ENCODE measurements at places on chromosomes 1 and 21.

- no peak overlapping the region for H3K4me3 ChIP-seq
- H3K27me3 ChIP-seq, result no peaks in the 10 kb centered on the region
- no peak overlapping the region for H3K27ac ChIP-seq
- no peaks in the 10 kb centered on the region for H3K4me1 ChIP-seq
- DNase-seq, result no peak
- peaks cover 6% of the 10 kb centered on the region for H3K36me3 ChIP-seq
Observed at GRCh38 chr1:198574325-198574724, 33.8 kb upstream of the ATP6V1G3 start.

GRCh38 chr1:24119489-24119858, 7.5 kb upstream of the MYOM3 start:
- no peak overlapping the region for H3K27ac ChIP-seq
- H3K36me3 ChIP-seq, result no peaks in the 10 kb centered on the region
- H3K4me1 ChIP-seq, result no peaks in the 10 kb centered on the region
- peak; percentile 16 for DNase-seq
- no peak overlapping the region for H3K4me3 ChIP-seq

GRCh38 chr1:230753191-230753585, 6.0 kb downstream of the CAPN9 start:
- H3K4me3 ChIP-seq, result no peak overlapping the region
- H3K27ac ChIP-seq, result no peak overlapping the region
- peaks cover 3% of the 10 kb centered on the region for H3K27me3 ChIP-seq

DNA sequence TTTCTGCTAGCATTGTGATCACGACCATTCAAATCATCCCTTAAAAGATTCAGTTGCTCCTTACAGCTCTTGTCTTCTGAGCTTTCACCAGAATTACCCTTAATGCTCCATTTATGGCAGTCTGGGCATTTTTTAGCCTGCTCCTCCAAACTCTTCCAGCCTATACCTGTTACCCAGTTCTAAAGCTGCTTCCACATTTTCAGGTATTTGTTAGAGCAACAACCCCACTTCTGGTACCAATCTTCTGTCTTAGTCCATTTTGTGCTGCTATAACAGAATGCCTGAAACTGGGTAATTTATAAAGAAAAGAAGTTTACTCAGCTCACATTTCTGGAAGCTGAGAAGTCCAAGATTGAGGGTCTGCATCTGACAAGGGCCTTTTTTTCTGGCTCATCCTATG, 17.2 kb downstream of the MYBPH start:
- H3K36me3 ChIP-seq, result no peaks in the 10 kb centered on the region
- H3K4me1 ChIP-seq, result no peaks in the 10 kb centered on the region
- H3K4me3 ChIP-seq, result no peak overlapping the region
- H3K27me3 ChIP-seq, result peaks cover 44% of the 10 kb centered on the region
- DNase-seq, result no peak
- H3K27ac ChIP-seq, result no peak overlapping the region

DNA sequence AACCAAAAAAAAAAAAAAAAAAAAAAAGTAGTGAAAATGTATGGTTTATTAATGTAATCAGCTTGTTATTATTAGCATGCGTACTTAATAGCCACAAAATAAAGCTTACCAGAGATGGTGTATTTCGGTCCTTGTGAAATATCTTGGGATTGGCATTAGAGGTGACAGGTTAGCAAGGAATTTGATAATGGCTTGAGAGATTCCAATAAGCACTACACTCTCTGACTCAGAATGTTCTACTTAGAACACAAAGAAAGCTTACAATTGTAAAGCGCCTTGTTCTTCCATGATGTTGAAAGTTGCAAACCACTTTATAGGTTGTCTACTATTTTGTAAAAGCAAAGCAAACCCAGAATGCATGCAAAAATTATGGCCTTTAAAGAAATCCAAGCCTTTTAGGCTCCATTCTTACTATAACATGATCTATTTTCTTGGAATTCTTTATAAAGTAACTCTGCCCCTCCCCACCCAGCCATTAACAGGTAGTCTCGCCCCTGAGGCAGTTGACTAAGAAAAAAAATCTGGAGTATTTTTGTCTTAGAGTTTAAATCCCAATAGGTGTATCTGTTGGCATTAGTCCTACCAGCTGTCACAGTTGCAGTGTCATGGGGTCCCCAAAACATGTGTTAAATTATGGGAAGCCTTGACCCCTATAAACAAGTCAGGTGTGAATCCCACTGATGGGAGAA, 129.2 kb downstream of the DHRS3 start:
- no peaks in the 10 kb centered on the region for H3K27me3 ChIP-seq
- DNase-seq, result no peak
- H3K4me1 ChIP-seq, result peaks cover 4% of the 10 kb centered on the region
- H3K27ac ChIP-seq, result no peak overlapping the region
- H3K36me3 ChIP-seq, result peaks cover 41% of the 10 kb centered on the region

- no peak overlapping the region for H3K4me3 ChIP-seq
- no peak for DNase-seq
- H3K4me1 ChIP-seq, result no peaks in the 10 kb centered on the region
- H3K36me3 ChIP-seq, result no peaks in the 10 kb centered on the region
Observed at GRCh38 chr21:36718951-36719501, 20.1 kb downstream of the SIM2 start.

DNA sequence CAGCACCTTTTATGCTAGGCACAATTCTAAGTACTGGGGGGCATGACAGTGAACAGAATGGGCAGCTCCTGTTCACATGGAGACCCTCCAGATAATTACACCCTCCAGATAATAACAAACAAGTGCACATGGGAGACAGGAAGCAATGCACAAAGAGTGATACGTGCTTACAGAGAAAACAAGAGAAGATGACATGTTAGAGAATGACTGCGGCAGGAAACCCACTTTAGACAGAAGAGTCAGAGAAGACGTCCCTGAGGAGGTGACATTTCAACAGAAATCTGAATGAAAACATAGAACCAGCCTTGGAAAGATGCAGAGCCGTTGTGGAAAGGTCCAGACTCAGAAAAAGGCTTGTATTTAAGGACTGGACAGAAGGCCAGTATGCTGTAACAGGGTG, 54.7 kb upstream of the ARTN start:
- H3K4me1 ChIP-seq, result no peaks in the 10 kb centered on the region
- no peak overlapping the region for H3K27ac ChIP-seq
- H3K4me3 ChIP-seq, result no peak overlapping the region
- no peaks in the 10 kb centered on the region for H3K27me3 ChIP-seq

DNA sequence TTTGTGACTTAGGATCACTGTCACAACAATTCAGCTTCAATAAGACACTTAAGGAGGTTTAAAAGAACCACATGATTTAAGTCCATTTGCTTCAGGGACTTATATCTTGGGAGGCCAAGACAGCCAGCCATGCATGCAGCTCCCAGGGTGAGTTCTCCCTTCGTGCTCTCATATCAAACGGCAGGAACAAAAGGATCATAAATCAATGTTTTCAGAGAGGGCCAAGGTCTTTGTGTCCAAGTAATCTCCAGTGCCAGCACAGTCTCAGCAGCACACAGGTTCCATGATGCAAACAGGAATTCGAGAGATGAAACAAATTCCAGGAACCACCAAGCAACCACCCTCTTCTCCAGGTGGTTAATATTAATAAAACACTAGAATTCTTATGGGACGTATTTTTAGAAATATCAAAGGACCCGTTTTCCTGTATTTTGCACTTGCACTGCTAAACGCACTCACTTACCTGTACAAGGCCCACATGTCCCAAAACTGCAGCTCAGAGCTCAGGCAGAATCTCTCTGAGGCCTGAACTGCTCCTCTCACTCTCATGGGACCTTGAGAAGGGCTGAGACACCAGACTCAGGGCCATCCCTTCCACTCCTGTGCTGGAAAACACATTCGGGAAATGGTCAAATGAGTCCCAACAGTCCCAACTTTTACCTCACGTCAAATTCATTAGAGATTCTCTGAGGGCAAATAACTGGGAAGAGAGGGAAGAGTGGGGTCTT, 100.0 kb upstream of the RAB4A start:
- no peaks in the 10 kb centered on the region for H3K36me3 ChIP-seq
- no peak overlapping the region for H3K4me3 ChIP-seq
- DNase-seq, result no peak
- no peak overlapping the region for H3K27ac ChIP-seq
- H3K4me1 ChIP-seq, result no peaks in the 10 kb centered on the region
- H3K27me3 ChIP-seq, result peaks cover 23% of the 10 kb centered on the region

- peaks cover 2% of the 10 kb centered on the region for H3K4me1 ChIP-seq
- no peak for DNase-seq
- H3K36me3 ChIP-seq, result no peaks in the 10 kb centered on the region
- no peak overlapping the region for H3K4me3 ChIP-seq
Observed at GRCh38 chr1:232250838-232251237, 379.1 kb downstream of the SIPA1L2 start.

- H3K36me3 ChIP-seq, result no peaks in the 10 kb centered on the region
- H3K4me3 ChIP-seq, result no peak overlapping the region
- DNase-seq, result no peak
- peaks cover 33% of the 10 kb centered on the region for H3K4me1 ChIP-seq
- peaks cover 6% of the 10 kb centered on the region for H3K27me3 ChIP-seq
Observed at GRCh38 chr1:88658419-88658818, 25.7 kb upstream of the PKN2 start.

GRCh38 chr21:36914244-36915013, 52.0 kb downstream of the HLCS start:
- no peaks in the 10 kb centered on the region for H3K36me3 ChIP-seq
- H3K27ac ChIP-seq, result no peak overlapping the region
- H3K4me3 ChIP-seq, result no peak overlapping the region
- peaks cover 9% of the 10 kb centered on the region for H3K4me1 ChIP-seq
- no peaks in the 10 kb centered on the region for H3K27me3 ChIP-seq

- H3K4me1 ChIP-seq, result no peaks in the 10 kb centered on the region
- peaks cover 21% of the 10 kb centered on the region for H3K27me3 ChIP-seq
- H3K27ac ChIP-seq, result no peak overlapping the region
- no peaks in the 10 kb centered on the region for H3K36me3 ChIP-seq
- no peak overlapping the region for H3K4me3 ChIP-seq
Observed at GRCh38 chr1:88670462-88670861, 13.6 kb upstream of the PKN2 start.

- no peak overlapping the region for H3K4me3 ChIP-seq
- H3K36me3 ChIP-seq, result peaks cover 9% of the 10 kb centered on the region
- DNase-seq, result no peak
- peaks cover 30% of the 10 kb centered on the region for H3K27me3 ChIP-seq
- no peak overlapping the region for H3K27ac ChIP-seq
- H3K4me1 ChIP-seq, result peaks cover 37% of the 10 kb centered on the region
Observed at GRCh38 chr1:12621346-12622335, 3.6 kb upstream of the DHRS3 start.

- no peak overlapping the region for H3K27ac ChIP-seq
- DNase-seq, result no peak
- H3K36me3 ChIP-seq, result peaks cover 7% of the 10 kb centered on the region
- no peaks in the 10 kb centered on the region for H3K4me1 ChIP-seq
- no peak overlapping the region for H3K4me3 ChIP-seq
Observed at GRCh38 chr1:11180342-11180744, 8.8 kb upstream of the ANGPTL7 start.

- H3K4me3 ChIP-seq, result no peak overlapping the region
- no peak overlapping the region for H3K27ac ChIP-seq
- no peak for DNase-seq
- H3K36me3 ChIP-seq, result no peaks in the 10 kb centered on the region
Observed at GRCh38 chr1:219088778-219089557, 84.7 kb upstream of the LYPLAL1 start.

GRCh38 chr21:46188226-46189212, 4.3 kb upstream of the SPATC1L start:
- DNase-seq, result no peak
- H3K4me1 ChIP-seq, result peaks cover 16% of the 10 kb centered on the region
- H3K4me3 ChIP-seq, result no peak overlapping the region
- H3K36me3 ChIP-seq, result peaks cover 17% of the 10 kb centered on the region

- no peaks in the 10 kb centered on the region for H3K27me3 ChIP-seq
- DNase-seq, result peak; percentile 80
- H3K4me3 ChIP-seq, result peak overlapping the region; percentile 68
- peak overlapping the region; percentile 96 for H3K27ac ChIP-seq
- peaks cover 28% of the 10 kb centered on the region for H3K4me1 ChIP-seq
Observed at GRCh38 chr1:161013488-161014230, 7.3 kb downstream of the F11R start.

DNA sequence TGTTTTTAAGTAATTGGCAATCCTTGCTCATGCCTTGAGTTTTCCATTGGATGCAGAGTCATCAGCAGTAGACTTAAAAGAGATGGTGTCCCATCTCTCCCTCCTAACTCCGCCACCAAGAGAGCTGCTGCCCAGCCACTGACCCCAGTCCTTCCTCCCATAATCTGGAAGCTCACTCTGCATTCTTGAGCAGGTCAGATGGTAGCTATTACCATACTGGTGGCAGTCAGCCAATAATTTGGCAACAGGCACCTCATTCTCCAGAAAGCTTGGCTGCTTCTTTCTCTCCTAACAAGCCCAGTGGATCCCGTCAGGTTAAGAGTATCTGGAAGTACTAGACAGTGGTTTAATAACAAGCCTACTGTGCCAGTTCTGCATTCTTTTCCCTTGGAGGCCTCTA, 272.1 kb downstream of the ZNF648 start:
- H3K4me3 ChIP-seq, result no peak overlapping the region
- H3K36me3 ChIP-seq, result no peaks in the 10 kb centered on the region
- no peaks in the 10 kb centered on the region for H3K4me1 ChIP-seq
- no peak for DNase-seq
- no peak overlapping the region for H3K27ac ChIP-seq

DNA sequence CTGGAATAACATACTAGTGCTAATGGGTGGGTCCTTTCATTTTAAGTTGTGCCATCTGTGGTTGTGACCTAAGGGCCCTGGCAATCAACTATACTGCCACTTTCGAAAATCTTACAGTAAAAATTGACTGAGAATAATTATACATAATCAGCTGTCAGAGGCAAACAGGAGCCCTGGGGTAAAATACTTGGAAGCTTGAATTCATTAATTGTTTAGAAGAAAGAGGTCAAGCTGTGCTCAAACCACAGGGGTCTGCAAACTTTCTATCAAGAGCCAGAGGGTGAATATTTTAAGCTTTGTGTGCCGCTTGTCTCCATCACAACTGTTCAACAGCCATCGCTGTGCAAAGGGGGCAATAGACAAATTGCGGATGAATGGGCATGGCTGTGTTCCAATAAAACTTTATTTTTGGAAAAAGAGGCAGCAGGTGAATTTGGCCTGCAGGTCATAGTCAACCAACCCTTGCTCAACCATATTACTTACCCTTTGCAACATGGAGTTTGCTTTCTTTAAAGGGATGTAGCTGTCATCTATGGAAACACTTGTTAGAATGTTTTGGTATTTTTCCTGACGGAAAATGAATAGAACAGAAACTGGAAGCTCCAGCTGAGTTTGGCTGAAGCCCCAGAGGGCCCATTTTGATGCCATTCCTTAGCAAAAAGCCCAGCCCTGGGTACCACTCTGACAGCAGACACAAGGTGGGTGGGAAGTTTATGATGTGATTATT, 35.7 kb upstream of the USP1 start:
- H3K36me3 ChIP-seq, result no peaks in the 10 kb centered on the region
- H3K27me3 ChIP-seq, result peaks cover 3% of the 10 kb centered on the region
- no peaks in the 10 kb centered on the region for H3K4me1 ChIP-seq
- no peak overlapping the region for H3K4me3 ChIP-seq
- DNase-seq, result no peak
- H3K27ac ChIP-seq, result no peak overlapping the region

DNA sequence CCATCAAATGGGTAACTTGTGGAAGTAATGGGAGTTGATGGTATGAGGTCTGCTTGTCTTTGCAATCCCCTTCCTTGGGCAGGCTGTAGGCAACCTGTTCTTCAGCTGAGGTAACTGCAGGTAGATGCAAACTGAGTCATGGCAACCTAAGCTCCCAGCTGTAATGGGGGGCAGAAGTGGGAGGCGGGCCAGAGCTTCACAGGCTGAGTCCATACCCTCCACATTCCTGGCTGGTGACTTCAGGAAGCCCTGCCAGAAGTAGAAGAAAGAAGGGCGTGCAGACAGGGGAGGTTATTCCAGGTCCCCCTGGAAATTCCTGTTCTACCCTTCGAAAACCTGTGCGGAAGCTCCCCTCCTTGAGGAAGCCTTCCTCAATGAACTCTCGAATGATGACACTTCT, 44.9 kb downstream of the ARHGEF11 start:
- no peak for DNase-seq
- H3K4me1 ChIP-seq, result no peaks in the 10 kb centered on the region
- no peaks in the 10 kb centered on the region for H3K36me3 ChIP-seq
- no peak overlapping the region for H3K27ac ChIP-seq
- H3K27me3 ChIP-seq, result peaks cover 36% of the 10 kb centered on the region

All from activated naive CD4-positive, alpha-beta T cell treated with anti-CD3 and anti-CD28 coated beads, Interleukin-2, amount 10 ng/mL, durations not matched to agents 7 days and 5 days (primary cell).